Central memory CD8-positive, alpha-beta T cell (primary cell): ENCODE measurements at places on chromosomes 7 and 10.

GRCh38 chr7:151895631-151896031, 18.7 kb upstream of the PRKAG2 start:
- no peak for DNase-seq

DNA sequence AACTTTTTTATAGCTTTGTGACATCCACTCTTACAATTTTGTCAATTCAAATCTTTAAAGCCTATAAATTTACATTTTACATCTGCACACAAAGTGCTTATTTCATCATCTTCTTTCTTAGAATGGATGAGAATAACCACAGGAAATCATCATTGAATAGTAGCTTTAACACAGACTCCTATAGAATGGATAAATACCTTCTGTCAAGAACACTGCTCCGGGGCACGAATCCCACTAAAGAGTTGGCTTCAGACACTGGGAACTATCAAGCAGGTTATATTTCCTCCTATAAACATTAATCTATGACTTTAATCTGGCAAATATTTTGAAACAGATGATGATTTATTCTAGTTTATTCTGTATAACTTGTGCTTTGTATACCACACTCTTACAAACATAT, 269.7 kb upstream of the TPK1 start:
- no peak for DNase-seq

GRCh38 chr7:128934361-128935341, 3.1 kb upstream of the IRF5 start:
- DNase-seq: no peak

DNA sequence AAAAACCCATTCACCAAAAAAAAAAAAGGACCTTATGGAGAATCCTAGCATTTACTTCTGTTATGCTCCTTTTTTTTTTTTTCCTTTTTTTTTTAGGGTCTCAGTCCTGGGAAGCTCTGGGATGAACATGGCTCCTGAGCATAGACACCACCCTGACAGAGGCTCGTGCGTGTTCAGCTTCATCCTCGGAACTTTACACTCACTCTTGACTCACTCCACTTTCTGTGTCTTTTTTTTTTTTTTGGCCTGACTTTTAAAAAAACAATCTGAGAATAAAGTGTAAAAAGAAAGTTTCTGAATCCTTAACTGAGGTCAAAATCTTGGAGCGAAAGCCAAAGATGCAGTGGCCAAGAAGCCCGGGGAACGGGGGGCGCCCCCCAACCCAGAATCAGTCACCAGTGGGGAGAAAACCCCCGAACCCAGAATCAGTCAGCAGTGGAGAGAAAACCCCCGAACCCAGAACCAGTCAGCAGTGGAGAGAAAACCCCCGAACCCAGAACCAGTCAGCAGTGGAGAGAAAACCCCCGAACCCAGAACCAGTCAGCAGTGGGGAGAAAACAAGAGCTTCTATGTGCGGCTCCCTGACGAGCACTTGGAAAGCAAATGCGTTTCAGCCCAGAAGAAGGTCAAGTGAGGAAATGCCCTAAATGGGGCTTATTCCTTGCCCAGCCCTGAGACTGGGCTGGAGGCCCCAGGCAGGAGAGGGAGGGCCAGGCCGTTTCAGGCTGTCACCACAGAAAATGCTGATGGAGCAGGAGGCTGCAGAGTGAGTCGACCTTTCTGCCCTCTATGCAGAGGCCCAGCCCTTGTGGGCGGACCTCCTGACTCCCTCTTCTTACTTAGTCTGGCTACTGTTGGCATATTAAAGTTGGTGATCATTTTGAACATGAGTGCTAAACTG, 19.0 kb upstream of the PFKP start:
- DNase-seq: no peak

- no peak for DNase-seq
These were observed 62.5 kb downstream of the DAGLB start for GRCh38 chr7:6385110-6385781.

- DNase-seq: no peak
These were observed 123.0 kb downstream of the NOC3L start for GRCh38 chr10:94239696-94240095.

DNA sequence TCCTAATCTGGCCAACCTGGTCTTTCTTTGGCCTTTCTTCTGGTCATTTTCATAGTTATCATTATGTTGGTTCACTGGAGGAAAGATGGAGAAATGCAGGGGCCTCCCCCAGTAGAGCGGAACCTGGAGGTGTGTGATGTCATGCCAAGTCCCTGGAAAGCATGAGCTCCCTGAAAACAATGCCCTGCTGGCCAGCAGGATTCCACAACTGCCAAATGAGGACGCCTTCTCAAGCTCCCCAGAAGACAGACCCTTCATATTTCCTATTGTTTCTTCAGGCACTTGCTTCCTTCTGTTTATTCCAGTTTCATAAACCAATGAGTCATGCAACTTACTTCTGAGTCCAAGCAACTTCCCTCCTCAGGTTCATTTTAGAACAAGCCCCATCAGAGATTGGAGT, 339.0 kb downstream of the GATA3 start:
- no peak for DNase-seq

DNA sequence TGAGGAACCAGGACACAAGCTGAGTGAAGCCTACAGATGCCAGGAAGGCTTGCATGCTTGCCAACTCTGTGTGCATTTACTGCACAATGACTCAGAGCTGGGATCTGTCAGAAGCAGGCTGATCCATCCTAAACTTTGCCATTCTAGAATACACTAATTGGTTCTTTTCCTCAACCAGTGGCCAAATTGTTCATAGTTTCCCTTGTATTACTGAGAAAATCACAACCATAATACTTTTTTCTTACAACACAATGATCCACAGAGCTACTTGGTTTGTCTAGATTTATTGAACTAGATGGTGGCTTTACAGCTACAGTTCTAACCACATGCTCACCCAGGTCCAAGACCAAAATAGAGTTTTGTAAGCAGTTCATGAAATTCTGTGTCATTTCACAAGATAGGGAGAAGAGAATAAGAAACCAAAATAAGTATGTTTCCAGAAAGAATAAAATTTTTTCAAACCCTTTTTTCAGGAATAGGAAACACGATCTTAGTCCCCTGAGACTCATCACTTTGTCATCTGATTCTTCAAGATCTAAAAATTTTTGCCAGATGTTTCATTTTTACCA, 21.0 kb upstream of the LRRC17 start:
- no peak for DNase-seq

DNA sequence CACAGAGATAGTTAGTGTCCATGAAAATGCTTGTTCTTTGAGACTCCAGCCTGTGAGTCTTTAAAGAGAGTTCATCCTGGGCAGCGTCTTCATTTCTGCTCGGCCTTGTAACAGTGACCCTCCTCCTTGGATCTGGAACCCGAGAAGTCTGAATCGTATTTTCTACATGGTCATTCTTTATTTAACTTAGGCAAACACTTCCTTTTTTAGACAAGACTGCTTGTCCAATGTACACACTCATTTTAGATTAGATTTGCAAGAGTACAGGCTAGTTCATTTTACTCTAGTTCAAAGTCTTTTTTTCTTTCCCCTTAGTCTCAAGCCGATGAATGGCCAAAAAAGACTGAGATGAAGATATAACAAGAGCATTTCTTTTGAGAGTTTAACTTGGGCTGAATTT, 133.5 kb downstream of the CHN2 start:
- DNase-seq: no peak

GRCh38 chr7:72038022-72038732, 374.0 kb downstream of the CALN1 start:
- no peak for DNase-seq

- no peak for DNase-seq
These were observed 384.2 kb upstream of the LRGUK start for GRCh38 chr7:133742709-133743538.

DNA sequence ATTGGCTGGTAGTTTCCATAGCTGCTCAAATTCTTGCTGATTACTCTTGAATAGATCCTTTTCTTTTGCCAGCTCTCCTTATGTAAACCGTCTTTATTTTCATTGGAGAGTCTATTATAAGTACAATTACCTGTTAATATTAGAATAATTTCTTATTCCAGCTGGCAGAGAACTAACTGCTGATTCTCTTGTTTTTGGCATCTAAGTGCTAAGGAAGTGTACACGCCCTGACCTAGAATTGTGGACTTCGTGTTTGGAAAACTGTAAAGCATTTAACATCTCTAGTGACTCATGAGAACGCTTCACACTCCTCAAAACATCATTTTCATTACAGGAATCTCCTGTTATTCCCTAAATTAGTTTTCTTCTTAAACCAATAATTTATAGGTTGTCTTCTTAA, 39.9 kb upstream of the FAM171A1 start:
- no peak for DNase-seq

DNA sequence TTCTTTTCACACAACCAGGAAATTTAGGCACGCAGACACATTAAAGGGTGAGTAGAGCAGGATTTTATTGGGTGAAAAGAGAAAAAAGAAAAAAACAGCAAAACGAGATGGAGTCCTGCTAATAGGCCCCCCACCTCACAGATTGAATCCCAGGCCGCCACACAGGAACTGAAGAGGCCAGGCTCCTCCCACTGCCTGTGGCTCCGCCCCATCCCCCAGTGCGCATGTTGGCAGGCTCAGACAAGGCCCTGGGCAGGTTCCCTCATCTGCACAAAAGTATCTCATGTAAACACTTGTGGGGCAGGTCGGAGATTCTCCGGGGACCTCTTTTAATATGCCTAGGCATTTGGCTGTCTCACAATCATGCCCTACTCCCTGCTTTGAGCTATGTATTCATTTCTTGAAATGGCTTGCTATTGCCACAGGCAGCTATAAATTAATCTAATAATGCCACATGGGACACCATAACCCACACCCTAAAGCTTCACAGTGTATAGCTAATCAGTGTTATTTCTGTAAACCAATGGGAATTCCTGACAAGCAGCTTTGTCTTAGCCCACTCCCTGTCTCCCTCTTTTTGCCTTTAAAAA, 76.2 kb upstream of the KIF5B start:
- no peak for DNase-seq

DNA sequence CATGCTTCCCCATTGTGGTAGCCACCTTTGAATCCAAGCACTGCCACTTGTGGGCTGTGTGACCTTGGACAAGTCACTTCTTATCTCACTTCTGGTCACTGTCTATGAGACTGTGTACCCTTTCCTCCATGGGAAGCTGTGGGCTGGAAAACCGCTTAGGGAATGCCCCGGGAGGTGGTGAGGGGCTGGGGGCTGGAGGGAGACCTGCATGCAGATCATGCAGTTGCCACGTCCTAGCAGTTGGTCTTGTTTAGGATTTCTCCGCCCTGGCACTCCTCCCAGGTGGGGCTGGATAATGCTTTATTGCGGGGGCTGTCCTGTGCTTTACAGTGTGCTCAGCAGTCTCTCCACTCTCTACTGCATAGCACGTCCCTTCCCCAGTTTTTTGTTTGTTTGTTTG, 62.9 kb upstream of the OPN4 start:
- no peak for DNase-seq

DNA sequence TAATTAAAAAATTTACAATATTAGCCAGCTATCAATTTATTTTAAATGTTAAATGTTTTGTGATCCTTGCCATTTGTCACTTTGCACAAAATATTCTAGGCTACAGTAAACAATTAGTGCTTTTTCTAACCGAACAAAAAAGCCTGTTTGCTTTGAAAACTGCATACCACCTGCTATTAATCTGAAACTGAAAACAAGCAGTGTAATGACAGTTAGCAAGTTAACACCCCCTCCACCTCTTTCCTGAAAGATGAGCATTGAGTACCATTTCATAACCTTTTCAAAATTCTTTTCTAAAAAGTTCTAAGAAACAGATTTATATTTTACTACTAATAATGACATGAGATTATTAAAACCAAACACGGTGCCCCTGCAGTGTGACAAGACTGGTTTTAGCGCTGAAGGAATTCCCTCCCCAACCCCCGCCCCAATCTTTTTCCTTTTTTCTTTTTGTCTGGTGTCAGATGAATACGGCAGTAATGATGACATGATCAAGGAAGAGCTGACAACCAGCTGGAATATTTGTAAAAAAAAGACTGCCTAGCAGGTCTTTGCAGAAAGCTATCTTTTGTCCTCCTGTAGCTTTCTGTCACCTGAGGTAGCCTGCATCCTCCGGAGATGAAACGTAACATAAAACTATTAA, 175.6 kb downstream of the CHCHD3 start:
- DNase-seq: no peak

DNA sequence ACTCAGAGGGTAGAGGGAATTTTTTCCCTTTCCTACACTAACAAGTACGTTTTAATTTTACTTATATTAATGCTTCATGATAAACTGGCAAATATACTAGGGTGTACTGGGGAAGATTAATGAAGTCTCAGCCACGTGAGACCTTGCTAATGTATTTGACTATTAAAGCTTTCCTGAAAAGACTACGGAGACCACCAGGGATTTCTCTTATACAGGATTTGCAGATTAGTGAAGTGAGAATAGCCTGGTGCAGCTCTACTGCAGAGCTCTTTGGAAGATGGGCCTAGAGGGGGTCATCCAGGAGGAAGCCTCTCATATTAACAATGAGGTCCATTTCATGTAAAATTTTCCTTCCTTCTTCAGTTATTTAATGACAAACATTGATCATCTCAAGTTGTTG, 379.0 kb downstream of the SORCS1 start:
- no peak for DNase-seq
